ENCODE measurements at places on chromosomes 2 and 18.

- no peaks in the 10 kb centered on the region for H3K36me3 ChIP-seq
- no peaks in the 10 kb centered on the region for H3K4me1 ChIP-seq
- DNase-seq: no peak
- no peaks in the 10 kb centered on the region for H3K27me3 ChIP-seq
Observed at GRCh38 chr18:30192216-30192615, 850.3 kb downstream of the DSC3 start.

DNA sequence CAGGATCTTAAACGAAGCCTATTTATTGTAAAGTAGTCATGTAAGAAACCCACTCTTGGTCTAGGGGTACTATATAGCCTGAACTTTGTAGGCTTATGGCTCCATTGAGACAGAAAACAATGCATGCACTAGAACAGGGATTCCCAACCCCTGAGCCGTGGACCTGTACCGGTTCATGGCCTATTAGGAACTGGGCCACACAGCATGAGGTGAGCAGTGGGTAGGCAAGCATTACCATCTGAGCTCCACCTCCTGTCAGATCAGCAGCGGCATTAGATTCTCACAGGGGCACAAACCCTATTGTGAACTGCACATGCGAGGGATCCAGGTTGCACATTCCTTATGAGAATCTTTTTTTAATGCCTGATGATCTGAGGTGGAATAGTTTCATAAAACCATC, 59.2 kb downstream of the ROCK1 start:
- no peaks in the 10 kb centered on the region for H3K27me3 ChIP-seq
- no peaks in the 10 kb centered on the region for H3K4me1 ChIP-seq
- no peak for DNase-seq
- H3K36me3 ChIP-seq: no peaks in the 10 kb centered on the region

GRCh38 chr18:11502368-11502767, 107.0 kb upstream of the SLC35G4 start:
- no peaks in the 10 kb centered on the region for H3K4me1 ChIP-seq
- no peak overlapping the region for H3K27ac ChIP-seq
- no peaks in the 10 kb centered on the region for H3K36me3 ChIP-seq
- no peak overlapping the region for H3K4me3 ChIP-seq

DNA sequence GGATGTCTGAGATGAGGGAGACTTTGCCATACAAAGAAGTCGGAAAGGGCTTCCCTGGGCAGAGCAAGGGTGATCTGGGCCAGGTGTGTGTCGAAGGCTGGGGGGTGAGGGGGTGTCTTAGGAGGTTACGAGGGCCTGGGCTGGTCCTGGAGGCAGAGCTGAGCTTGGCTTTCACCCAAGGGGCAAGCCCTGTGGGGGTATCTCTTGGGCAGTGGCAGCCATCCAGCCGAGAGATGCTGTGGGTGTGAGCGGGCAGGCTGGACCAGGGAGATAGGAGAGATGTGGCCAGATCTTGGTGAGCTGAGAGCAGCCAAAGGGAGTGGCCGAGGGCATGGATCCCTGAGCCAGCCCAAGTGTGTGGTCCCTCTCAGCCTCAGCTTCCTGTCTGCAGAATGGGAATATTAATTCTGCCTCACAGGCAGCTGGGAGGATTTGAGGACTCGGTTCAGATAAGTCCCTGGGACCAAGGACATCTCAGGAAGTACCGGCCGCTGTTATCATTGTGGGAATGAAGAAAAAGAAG, 33.0 kb downstream of the MAL start:
- no peak overlapping the region for H3K4me3 ChIP-seq
- H3K27me3 ChIP-seq: peaks cover 8% of the 10 kb centered on the region
- H3K27ac ChIP-seq: no peak overlapping the region
- no peaks in the 10 kb centered on the region for H3K4me1 ChIP-seq
- no peak for DNase-seq
- no peaks in the 10 kb centered on the region for H3K36me3 ChIP-seq

DNA sequence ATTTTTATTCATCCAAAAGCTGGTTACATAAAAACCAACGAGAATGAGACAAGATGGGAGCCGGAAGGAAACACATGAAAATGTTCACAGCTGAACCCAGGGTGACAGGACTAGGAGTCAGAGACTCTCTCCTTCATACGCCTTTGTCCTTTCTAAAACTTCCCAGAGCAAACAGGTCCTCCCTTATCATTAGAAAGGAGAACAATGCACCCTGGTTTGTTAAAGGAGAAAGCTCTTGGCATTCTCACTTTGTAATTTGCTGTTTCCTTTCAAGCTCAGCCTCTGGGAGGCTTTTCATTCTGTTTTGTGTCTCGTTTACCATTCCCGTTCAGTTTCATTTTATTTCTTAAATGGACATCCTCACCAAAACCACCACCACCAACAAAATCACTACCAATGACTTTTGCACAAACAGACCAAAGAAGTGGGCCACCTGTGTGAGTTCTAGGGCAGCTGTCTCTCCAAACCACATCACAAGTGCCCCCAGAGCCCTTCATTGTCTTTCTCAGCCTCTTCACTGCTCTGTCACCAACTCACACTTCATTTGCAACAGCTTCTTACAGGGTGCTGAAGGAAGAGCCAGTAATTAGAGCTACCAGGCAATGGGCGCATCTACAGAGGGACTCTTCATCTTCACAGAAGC, 105.3 kb downstream of the HDAC4 start:
- H3K27ac ChIP-seq: no peak overlapping the region
- peaks cover 10% of the 10 kb centered on the region for H3K4me1 ChIP-seq
- no peak for DNase-seq
- H3K27me3 ChIP-seq: no peaks in the 10 kb centered on the region
- H3K36me3 ChIP-seq: no peaks in the 10 kb centered on the region
